Colonic mucosa (tissue), 4 donors: ENCODE measurements at places on chromosomes 7 and 10. TPM values are rescaled to one million over a fixed set of nuclear protein-coding genes. Genes with fewer than 3 reads are reported as not detected.

The STARD3NL gene
- total RNA-seq = 25.5 TPM

The LBX1 gene
- not detected for total RNA-seq

The EPO gene
- not detected for total RNA-seq

The SLC12A9 gene
- 35.9 TPM for total RNA-seq

The CNNM1 gene
- total RNA-seq = 0.27 TPM

GRCh38 chr7:158029509-158029908, 558.1 kb downstream of the PTPRN2 start:
- H3K27ac ChIP-seq = no peak overlapping the region
- no peaks in the 10 kb centered on the region for H3K4me1 ChIP-seq
- no peak for DNase-seq
- no peaks in the 10 kb centered on the region for H3K27me3 ChIP-seq
- no peak overlapping the region for H3K4me3 ChIP-seq

DNA sequence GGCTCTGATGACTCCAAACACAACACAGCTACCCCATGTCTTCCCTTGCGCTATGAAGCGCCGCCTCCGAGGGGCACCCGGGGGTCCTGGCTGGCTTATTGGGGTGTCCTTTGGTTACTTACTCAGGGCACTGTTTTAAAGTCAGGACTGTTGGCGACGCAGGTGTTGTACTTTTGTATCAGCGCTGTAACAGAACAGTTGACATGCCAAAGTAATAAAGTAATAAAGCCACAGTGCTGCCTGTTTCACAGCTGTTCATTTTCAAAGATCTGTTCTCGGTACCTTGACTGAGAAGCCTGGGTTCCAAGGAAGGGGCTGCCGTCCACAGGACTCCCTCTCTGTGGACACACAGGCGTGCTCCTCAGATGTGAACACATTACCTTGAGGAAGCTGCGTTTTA, 64.1 kb downstream of the WDR37 start:
- peak; percentile 22 for DNase-seq
- no peak overlapping the region for H3K4me3 ChIP-seq
- no peak overlapping the region for H3K27ac ChIP-seq
- H3K27me3 ChIP-seq = no peaks in the 10 kb centered on the region
- peaks cover 6% of the 10 kb centered on the region for H3K36me3 ChIP-seq

- no peaks in the 10 kb centered on the region for H3K4me1 ChIP-seq
- no peaks in the 10 kb centered on the region for H3K36me3 ChIP-seq
- H3K27ac ChIP-seq = no peak overlapping the region
- no peak for DNase-seq
- peaks cover 96% of the 10 kb centered on the region for H3K27me3 ChIP-seq
Observed at GRCh38 chr10:100744136-100744986, 1.0 kb upstream of the PAX2 start.

DNA sequence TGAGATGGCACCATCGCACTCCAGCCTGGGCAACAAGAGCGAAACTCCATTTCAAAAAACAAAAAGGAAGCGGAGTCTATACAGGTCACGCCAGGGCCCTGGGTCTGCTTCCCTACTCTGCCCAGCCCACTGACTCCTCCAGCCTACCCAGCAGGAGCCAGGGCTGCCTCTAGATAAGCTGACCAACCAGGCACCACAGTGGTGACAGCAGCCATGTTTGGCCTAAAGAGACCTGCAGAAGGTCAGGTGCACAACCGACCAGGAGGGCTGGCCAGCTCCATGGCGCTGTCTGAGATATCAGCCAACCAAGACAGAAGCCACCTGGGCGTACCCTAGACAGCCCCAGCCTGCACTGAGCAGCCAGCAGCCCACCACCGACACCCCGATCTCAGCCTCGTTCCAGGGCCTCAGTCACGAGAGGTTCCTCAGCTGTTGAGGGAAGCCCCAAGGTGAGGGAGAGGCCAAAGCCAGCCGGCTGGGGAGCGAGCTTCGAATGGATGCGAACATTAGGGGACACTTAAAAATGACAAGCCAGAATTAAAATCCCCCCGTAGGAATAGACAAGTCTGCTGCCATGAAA, 24.4 kb upstream of the PWWP2B start:
- DNase-seq = no peak
- no peak overlapping the region for H3K27ac ChIP-seq
- no peaks in the 10 kb centered on the region for H3K27me3 ChIP-seq
- H3K36me3 ChIP-seq = no peaks in the 10 kb centered on the region

GRCh38 chr7:3942816-3943745, 642.0 kb downstream of the SDK1 start:
- H3K36me3 ChIP-seq = no peaks in the 10 kb centered on the region
- H3K4me1 ChIP-seq = no peaks in the 10 kb centered on the region
- DNase-seq = peak; percentile 29
- no peaks in the 10 kb centered on the region for H3K27me3 ChIP-seq
- H3K27ac ChIP-seq = no peak overlapping the region

- H3K27me3 ChIP-seq = no peaks in the 10 kb centered on the region
- peak; percentile 66 for DNase-seq
- H3K4me3 ChIP-seq = no peak overlapping the region
Observed at GRCh38 chr7:137953665-137954470, 48.0 kb downstream of the CREB3L2 start.

DNA sequence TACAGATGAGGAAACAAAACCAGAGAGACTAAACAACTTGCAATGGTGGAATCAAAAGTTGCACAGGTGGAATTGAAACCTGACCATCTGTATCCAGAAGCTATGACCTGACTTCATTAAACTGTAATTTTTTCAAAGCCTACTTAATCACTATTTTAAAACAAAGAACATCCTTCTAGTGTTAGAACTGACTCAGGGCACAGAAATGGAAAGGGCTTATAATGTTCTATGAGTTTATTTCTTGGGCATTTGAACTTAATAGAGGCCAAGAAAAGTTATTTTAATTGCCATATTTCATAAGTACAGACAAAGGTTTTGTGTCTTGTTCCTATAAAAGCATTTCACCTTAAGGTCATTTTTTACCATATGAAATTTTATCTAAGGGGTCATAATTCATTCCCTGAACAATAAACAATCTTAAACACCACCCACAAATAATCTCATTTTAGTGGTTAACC, 8.8 kb downstream of the ITGB1 start:
- no peaks in the 10 kb centered on the region for H3K36me3 ChIP-seq
- H3K4me3 ChIP-seq = no peak overlapping the region
- no peak overlapping the region for H3K27ac ChIP-seq
- peaks cover 10% of the 10 kb centered on the region for H3K4me1 ChIP-seq
- DNase-seq = no peak
